ENCODE measurements at places on chromosomes 7 and 10.

- no peak for DNase-seq
Observed at GRCh38 chr7:84209006-84209405, 14.4 kb upstream of the SEMA3A start.

DNA sequence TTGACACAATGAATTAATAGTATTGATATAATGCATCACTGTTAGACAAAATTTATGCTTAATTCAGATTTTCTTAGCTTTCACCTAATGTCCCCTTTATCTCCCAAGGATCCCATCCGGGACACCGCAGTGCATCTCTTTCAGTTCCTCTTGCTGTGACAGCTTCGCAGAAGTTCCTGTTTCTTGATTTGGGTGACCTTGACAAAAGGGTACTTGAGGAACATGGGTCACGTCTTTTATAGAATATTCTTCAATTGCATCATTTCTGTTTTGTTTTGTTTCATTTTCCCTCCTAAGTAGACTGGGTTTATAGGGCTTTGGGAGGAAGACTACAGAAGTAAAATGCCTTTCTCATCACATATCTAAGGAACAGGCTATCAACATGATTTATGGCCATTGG lies 453.2 kb downstream of the DPP6 start:
- DNase-seq, result no peak

DNA sequence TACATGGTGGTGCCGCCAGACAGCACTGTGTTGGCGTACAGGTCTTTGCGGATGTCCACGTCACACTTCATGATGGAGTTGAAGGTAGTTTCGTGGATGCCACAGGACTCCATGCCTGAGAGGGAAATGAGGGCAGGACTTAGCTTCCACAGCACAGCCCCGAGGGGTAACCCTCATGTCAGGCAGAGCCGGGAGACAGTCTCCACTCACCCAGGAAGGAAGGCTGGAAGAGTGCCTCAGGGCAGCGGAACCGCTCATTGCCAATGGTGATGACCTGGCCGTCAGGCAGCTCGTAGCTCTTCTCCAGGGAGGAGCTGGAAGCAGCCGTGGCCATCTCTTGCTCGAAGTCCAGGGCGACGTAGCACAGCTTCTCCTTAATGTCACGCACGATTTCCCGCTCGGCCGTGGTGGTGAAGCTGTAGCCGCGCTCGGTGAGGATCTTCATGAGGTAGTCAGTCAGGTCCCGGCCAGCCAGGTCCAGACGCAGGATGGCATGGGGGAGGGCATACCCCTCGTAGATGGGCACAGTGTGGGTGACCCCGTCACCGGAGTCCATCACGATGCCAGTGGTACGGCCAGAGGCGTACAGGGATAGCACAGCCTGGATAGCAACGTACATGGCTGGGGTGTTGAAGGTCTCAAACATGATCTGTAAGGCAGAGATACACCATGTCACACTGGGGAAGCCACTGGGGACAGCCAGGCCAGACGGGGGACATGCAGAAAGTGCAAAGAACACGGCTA lies 104.6 kb upstream of the TNRC18 start:
- no peak for DNase-seq

- DNase-seq, result no peak
Observed at GRCh38 chr10:110336111-110336721, 31.5 kb upstream of the SMNDC1 start.

- no peak for DNase-seq
Observed at GRCh38 chr7:96697822-96698221, 11.8 kb downstream of the SEM1 start.

DNA sequence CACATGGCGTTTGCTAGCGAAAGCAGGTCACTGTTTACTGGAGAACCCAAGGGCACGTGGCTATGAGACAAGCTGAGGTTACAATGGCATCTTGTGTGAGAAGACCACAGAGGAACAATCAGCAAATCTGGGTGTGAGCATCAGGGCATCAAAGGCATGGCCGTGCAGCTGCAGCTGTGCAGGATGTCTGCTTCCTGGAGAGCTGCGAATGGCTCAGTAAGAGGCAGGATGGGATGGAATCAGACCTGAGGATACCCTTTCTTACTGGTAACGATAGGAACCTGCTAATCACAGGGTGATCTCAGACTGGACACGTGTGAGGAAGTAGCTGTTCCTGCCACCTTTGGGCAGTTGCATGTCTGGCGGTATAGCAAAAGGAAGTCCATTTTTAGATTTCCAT lies 119.5 kb downstream of the RNF216 start:
- no peak for DNase-seq

DNA sequence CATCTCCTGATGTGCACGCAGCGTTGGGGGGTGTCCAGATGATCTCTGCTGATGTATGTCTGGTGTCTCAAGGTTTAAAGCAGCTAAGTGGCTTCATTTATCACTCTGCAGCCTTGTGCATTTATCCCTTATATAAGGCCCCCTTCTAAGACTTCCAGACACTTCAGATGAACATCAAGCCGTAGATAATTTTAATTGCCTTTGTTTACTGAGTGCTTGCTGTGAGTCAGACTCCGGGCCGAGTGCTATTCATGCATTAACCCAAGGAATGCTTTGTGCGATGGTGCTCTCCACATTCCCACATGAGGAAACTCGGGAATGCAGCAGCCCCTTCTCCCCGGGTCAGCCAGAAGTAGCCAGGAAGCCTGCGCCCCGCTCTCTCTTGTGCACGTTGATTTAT lies 328.6 kb upstream of the COBL start:
- no peak for DNase-seq

GRCh38 chr10:88108115-88108610 lies 244.7 kb downstream of the PTEN start:
- no peak for DNase-seq

GRCh38 chr10:30821994-30822692 lies 192.6 kb upstream of the LYZL2 start:
- DNase-seq, result no peak

Data from GM12891 (cell line).